ENCODE measurements at places on chromosomes 2 and 18. TPM values are rescaled to one million over a fixed set of nuclear protein-coding genes. Genes with fewer than 3 reads are reported as not detected.
A peak's percentile ranks its signal among the peaks of the same experiment; 100 is the strongest.

The SULT1C2 gene
- total RNA-seq = 0.28 TPM

The MC2R gene
- total RNA-seq = not detected

The UGT1A6 gene
- not detected for total RNA-seq

The GALNT13 gene
- total RNA-seq = 4.3 TPM

The GBX2 gene
- not detected for total RNA-seq

The LONRF2 gene
- 0.37 TPM for total RNA-seq

- no peaks in the 10 kb centered on the region for H3K27me3 ChIP-seq
- H3K27ac ChIP-seq = no peak overlapping the region
- no peak overlapping the region for H3K4me3 ChIP-seq
- peaks cover 16% of the 10 kb centered on the region for H3K4me1 ChIP-seq
- no peak for DNase-seq
Observed at GRCh38 chr2:14909795-14910194, 277.3 kb downstream of the LRATD1 start.

- no peak for DNase-seq
- no peak overlapping the region for H3K4me3 ChIP-seq
- H3K27ac ChIP-seq = no peak overlapping the region
- no peaks in the 10 kb centered on the region for H3K27me3 ChIP-seq
Observed at GRCh38 chr2:86232373-86232784, 33.1 kb downstream of the MRPL35 start.

DNA sequence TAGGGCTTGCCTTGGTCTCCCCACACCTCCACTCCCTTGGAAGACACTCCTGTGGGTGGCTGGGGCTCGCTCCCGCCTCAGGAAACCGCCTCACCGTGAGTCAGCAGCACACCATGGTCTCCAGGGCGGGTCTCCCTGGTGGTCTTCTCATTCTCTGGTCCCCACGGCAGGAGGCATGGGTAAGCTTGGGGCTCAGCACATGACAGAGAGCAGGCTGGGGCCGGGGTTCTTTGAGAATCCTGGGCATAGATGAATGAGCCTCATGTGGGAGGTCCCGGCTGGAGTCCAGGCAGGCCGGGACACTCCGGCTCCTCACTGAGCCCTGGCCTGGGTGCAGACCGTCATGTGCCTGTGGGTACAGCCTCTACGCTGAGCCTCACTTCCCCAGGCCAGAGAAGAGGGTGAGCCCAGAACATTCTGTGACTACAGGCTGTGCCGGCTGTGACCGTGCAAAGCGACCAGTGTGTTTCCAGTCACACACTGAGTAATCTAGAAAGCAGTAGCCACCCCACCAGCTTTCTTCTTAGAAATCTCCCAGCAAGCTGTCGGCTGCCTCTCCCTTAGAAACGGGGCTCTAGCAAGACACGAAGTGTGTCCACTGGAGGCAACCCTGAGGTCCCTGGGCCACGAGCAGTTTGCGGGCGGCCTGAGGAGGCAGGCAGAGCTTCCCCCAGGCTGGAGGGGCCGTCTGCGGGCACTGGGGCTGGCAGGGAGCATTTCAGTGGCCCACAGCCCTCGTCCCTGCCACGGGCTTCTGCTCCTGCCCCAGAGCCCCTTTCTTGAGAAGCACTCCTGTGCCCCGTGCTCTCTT lies 93.1 kb downstream of the RHOB start:
- DNase-seq = no peak
- no peak overlapping the region for H3K27ac ChIP-seq
- no peaks in the 10 kb centered on the region for H3K36me3 ChIP-seq
- H3K4me3 ChIP-seq = no peak overlapping the region

DNA sequence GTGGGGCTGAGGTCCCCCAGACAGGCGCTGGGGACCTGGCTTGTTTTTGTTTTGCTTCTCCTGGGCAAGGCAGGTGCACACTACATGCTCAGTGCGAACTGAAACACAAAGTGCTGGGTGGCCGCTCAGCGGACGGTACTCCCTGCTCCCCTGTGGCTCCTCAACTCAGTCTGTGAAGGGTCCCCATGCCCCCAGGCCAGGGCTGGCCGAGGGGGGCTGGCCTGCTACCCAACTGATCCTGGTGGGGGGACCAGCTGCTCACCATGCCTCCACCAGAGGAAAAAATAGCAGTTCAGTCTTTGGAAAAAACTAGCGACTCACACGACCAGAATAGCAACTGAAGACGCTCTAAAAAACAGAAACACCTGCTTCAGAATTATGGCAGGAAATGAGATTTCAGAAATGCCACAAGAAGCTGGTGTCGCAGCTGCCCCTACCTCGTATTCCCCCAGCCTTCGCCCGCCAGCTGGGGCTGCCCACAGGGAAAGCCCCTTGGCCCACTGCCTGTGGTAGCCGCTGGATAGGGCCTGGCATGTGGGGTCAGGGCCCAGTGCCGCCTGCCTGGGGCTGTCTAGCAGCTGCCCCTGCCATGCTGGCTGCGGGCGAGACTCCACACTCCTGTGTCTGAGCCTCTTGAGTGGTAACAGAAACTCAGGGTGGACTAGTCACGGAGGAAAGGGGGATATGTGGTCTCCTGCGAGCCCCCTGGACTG lies 43.7 kb downstream of the MEX3C start:
- H3K4me1 ChIP-seq = no peaks in the 10 kb centered on the region
- H3K27ac ChIP-seq = no peak overlapping the region
- H3K36me3 ChIP-seq = no peaks in the 10 kb centered on the region
- no peak for DNase-seq
- no peak overlapping the region for H3K4me3 ChIP-seq
- no peaks in the 10 kb centered on the region for H3K27me3 ChIP-seq

GRCh38 chr2:157692768-157693167 lies 64.1 kb upstream of the ACVR1C start:
- H3K27ac ChIP-seq = no peak overlapping the region
- no peak overlapping the region for H3K4me3 ChIP-seq
- H3K4me1 ChIP-seq = no peaks in the 10 kb centered on the region
- DNase-seq = no peak
- H3K36me3 ChIP-seq = no peaks in the 10 kb centered on the region

DNA sequence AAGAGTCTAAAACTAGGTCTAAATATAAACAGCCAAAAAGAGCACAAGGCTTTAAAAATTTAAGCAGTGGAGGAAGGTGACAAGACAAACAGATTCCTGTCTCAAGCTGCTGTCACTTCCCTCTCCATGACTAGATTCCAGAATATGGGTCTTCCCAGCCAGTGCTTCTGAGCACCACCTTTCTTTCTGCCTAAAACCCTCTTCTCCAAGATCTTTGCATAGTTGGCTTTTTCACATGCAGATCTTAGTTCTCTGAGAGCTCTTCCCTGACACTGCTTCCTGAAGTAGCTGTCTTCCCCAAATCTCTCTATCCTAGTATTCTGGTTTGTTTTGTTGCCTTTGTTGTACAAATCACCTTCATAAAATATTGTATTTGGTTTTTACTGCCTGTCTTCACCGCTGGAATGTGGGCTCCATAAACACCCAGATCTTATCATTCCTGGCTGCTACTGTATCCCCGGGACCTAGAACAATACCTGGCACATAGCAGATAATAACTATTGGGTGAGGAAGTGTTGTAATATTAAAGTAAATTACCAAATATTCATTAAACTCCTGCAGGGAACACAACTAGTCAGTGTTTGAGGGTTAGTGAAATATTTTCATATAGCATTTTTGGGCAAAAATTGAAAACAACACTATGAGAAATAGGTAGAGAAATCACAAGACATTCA lies 150.2 kb downstream of the CCDC85A start:
- H3K4me3 ChIP-seq = no peak overlapping the region
- no peaks in the 10 kb centered on the region for H3K36me3 ChIP-seq
- H3K27me3 ChIP-seq = no peaks in the 10 kb centered on the region
- no peak overlapping the region for H3K27ac ChIP-seq

- no peaks in the 10 kb centered on the region for H3K36me3 ChIP-seq
- H3K4me1 ChIP-seq = no peaks in the 10 kb centered on the region
- DNase-seq = no peak
- H3K27ac ChIP-seq = no peak overlapping the region
- peaks cover 34% of the 10 kb centered on the region for H3K27me3 ChIP-seq
- no peak overlapping the region for H3K4me3 ChIP-seq
Observed at GRCh38 chr2:113078350-113078839, 10.6 kb downstream of the IL1F10 start.

DNA sequence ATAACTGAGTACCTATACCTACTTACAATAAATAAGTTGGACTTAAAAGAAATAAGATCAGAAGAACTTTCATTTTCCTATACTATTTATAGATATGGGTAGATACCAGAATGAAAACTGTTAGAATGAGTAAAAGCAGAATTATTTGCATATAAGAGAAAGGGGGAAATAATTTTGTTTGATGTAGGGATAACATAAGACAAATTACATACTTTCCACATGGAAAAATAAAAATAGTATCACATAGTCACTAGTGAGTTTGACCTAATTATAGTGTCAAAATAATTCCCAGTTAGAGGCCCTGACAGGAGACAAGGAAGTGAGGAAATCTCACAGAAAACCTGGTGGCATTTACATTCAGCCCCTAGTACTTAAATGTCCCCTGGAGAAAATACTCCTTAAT lies 28.6 kb downstream of the KCMF1 start:
- H3K27ac ChIP-seq = no peak overlapping the region
- no peaks in the 10 kb centered on the region for H3K27me3 ChIP-seq
- no peaks in the 10 kb centered on the region for H3K36me3 ChIP-seq

DNA sequence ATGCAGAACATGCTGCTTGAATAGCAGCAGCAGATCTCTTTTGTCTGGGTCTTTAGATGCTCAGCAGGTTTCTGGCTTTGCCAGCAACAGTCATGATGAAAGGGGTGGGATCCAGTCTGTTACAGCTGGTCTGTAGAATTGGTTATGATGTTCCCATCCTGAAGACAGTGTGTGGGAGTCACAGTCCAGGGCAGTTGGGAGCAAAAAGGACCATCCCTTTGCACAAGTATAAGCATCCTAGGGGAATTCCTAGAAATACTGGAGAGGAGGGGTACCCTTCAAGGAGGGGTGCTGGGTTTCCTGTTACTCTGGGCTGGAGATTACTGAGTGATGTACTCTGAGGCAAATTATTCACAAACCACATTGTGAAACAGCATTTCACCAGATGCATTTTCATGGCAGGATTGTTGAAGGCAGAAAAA lies 119.9 kb upstream of the RND3 start:
- no peaks in the 10 kb centered on the region for H3K36me3 ChIP-seq
- no peaks in the 10 kb centered on the region for H3K27me3 ChIP-seq
- no peak overlapping the region for H3K27ac ChIP-seq

DNA sequence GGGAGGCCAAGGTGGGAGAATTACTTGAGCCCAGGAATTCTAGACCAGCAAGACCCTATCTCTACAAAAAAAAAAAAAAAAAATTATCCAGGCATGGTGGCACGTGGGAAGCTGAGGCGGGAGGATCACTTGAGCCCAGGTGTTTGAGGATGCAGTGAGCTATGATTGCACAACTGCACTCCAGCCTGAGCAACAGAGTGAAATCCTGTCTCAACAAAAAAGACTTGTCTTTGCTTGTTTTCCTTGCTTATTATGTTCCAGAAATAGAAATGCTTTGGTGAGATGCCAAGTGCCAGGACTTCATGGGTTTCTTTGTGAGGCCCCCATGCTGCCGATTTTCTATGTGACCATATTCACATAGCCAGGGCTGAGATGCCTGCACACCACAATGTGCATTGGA lies 9.0 kb downstream of the DCDC2C start:
- no peaks in the 10 kb centered on the region for H3K36me3 ChIP-seq
- H3K4me1 ChIP-seq = no peaks in the 10 kb centered on the region
- no peaks in the 10 kb centered on the region for H3K27me3 ChIP-seq
- no peak for DNase-seq

DNA sequence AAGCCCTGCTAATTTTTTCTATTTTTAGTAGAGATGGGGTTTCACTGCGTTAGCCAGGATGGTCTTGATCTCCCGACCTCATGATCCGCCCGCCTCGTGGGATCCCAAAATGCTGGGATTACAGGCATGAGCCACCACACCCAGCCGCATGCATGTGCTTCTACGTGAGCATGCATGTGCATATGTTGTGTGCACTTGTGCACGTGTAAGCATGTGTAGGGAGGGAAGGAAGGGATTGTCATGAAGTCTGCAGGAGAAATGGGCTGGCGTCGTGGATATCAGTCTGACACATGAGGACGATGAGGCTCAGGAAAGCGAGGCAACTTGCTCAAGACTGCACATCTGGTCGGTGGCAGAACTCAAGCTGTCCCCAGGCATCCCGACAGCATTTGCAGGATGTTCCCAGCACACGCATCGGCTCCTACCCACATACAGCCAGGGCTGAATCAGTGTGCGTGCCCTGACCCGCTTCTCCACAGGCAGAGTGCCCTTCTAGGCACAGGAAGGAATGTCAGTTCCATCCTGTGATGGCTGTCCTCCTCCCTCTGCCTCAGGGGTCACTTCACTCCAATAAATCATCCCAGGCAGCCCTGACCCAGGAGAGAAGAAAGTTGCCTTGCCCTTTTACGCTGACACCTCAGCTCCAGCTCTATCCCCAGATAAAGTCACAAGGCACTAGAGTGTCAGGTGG lies 49.9 kb upstream of the SLC14A2 start:
- H3K27ac ChIP-seq = no peak overlapping the region
- no peaks in the 10 kb centered on the region for H3K4me1 ChIP-seq
- H3K36me3 ChIP-seq = no peaks in the 10 kb centered on the region
- no peak overlapping the region for H3K4me3 ChIP-seq
- no peak for DNase-seq
- no peaks in the 10 kb centered on the region for H3K27me3 ChIP-seq

DNA sequence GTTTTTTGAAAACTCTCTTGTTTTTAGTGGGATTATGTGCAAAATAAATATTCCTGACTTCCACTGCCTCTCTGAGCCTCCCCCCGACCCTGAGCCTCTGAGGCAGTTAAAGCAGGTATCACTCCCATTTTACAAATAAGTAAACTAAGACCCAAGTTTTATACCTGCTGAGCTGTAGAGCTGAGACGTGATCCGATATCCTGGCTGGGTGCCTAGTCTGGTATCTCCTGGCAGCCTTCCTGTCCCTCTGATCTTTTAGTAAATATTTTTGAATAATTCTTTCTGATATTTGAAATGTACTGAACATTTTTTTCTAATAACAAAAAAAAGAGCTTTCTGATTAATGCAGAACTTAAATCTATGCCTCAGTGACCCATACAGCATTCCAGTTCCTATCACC lies 108.3 kb upstream of the NOSTRIN start:
- H3K36me3 ChIP-seq = no peaks in the 10 kb centered on the region
- no peaks in the 10 kb centered on the region for H3K4me1 ChIP-seq
- no peak for DNase-seq
- no peak overlapping the region for H3K27ac ChIP-seq
- H3K4me3 ChIP-seq = no peak overlapping the region
- H3K27me3 ChIP-seq = no peaks in the 10 kb centered on the region

DNA sequence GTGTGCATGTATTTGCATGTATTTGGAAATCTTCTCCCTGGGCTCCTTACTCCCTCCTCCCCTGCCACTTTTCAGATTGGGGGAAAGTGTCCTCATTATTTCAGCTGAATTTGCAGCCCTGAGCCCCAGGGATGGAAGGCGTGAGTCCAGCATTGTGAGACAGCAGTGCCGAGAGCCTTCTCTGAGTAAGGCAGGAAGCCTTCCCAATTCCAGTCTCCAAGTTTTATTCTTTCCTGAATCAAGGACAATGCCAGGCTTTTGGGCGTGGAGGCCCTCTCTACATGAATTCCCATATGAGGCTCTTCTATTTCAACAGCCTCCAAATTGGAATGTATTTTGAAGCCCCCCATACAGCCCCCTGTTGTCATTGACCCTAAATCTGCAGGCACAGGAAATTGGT lies 163.5 kb downstream of the ACKR3 start:
- no peak for DNase-seq
- H3K4me1 ChIP-seq = peaks cover 16% of the 10 kb centered on the region
- no peaks in the 10 kb centered on the region for H3K27me3 ChIP-seq
- H3K4me3 ChIP-seq = no peak overlapping the region

- no peak overlapping the region for H3K4me3 ChIP-seq
- no peak overlapping the region for H3K27ac ChIP-seq
- H3K4me1 ChIP-seq = no peaks in the 10 kb centered on the region
- peak; percentile 65 for DNase-seq
- H3K27me3 ChIP-seq = no peaks in the 10 kb centered on the region
Observed at GRCh38 chr18:4068552-4069158, 386.5 kb downstream of the DLGAP1 start.

All from neural progenitor cell (in vitro differentiated cells).